ENCODE measurements at places on chromosomes 2 and 18.

DNA sequence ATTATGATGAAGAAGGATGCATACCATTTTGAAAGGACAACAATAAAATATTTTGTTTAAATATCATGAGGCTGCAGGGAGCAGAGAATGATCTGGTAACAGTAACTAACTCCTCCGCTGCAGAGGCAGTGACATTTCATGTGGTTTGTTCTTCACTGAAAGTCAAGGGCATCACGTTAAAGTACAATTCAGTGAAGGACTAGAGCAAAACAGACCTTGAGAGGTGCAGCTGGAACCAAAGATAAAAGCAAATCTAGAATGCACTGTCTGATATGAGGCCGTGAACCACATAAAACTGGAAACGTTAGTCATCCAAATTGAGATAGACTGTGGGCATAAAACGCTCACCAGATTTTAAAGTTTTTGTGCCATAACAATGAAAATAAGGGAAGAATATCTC, 522.9 kb upstream of the TNP1 start:
- DNase-seq, result no peak

DNA sequence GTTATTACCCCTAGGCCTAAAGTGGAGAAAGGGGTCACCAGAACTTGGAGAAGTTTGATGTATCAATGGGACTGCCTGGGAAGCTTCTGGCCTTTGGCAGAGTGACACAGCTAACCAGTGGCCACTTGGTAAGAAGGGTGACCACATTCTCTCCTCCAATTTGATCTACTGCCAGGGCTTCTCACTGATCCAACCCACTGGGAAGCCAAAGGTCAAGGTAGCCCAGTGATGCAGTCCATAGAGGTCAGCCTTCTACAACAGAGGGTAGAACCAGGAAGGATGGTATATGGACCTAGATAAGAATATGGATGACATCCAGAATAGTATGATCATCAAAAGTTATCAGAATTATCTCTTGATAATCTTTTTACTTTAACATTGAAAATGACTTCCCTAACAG, 493.6 kb downstream of the NYAP2 start:
- no peak for DNase-seq

DNA sequence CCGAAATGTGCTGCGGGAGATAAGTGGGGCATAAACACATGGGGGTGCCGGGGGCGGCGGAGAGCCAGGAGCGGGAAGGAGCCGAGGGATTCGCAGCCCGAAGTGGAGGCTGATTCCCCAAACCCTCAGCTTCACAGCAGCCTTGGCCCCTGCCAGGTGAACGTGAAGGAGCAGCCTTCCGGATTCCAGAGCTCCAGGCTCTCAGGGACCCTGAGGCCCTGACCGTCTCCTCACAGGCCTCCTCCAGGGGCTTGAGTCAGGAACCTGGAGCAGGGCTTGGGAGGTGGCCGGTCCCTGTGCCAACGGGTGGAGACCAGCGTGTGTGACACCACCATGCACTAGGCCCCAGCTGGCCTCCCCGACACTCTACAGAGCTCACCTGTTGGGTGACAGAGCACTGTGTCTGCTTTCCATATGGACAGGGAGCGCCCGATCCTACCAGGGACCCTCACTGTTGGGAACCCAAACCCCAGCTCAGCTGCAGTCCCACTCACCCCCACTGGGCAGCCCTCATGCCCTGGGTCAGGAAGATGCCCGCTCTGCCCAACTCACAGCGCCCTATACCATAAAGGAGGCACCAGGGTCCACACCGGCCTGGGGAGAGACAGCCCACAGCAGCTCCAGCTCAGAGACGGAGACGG, 117.6 kb upstream of the OTOS start:
- DNase-seq, result no peak

DNA sequence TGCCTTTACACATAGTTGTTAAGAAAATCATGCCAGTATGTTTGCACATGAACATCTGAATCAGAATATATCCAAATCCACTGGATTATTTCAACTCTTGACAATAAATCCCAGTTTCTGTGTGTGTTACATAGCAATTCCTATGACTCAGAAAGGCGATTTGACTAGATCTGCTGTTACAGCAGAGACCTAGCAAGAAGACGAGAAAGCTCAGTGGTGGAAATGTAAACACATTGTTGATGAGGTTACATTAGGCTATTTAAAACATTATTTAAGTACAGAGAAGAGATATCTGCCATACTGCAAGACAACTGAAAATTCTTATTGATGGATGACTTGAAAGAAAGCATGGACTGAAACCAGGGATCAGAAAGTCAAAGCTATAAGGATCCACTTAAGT, 73.0 kb upstream of the SMIM21 start:
- no peak for DNase-seq

DNA sequence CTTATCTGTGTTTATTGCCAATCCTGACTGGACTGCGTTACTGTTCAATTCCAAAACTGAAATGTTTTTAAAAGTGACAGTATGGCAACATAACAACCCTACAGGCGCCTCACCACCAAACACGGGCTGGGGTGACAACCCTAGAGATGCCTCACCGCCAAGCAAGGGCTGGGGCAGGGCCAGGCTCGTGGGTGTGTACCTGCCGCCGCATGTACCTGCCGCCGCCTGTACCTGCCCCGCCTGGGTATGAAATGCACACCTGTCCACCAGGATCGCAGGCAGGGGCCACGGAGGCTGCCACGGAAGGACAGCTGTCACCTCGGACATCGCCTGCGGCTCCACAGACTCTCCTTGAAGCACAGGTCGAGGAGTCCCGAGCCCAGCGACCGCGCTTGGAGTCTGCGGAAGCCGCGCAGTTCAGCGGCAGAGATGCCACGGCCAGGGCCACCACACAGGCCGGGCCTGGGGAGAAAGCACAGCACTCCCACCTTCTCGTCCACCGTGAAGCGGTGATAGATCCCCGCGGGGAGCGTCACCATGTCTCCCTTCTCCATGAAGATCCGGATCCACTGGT, 18.9 kb downstream of the ADI1 start:
- no peak for DNase-seq

DNA sequence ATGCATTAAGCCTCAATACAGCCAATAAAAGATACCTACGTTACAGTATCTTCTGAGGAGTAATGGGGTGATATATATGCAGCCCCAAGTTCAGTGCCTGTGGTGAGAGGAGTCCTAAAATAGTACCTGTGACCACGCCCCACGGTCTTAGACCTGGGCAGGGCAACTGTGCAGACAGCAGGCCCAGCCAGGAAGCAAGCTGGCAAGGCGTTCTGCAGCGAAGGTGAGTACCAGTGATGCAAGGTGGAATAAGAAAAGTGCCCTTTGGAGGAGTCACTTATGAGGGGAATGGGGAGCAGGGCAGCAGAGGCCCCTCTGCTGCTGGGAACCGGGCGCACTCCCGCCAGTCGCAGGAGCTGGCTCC, 12.7 kb upstream of the MAP3K2 start:
- DNase-seq, result no peak

GRCh38 chr18:68181956-68182355, 533.0 kb downstream of the TMX3 start:
- no peak for DNase-seq

DNA sequence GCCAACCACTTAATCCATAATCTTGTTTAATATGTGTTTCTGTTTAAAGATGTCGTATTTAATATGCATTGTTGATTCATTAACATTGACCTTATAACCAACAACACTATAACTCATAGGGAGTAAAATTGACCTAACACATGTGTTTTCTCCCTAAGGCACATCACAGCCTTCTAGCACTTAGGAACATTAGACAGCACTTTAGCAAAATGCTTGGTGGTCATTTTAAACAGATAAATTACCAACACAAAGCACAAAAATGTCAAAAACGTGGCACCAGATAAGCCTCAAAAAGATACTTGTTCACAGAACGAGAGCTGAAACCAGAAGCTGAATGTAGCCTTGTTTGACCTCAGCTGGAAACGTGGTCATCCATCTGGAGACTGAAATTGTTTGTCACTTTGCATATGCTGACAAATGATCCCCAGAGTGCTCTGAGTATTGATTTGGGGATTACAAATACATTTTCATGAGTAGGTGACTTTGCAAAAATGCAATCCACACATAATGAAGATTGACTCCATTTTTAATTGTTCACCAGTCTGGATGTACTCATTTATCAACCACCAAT, 139.2 kb downstream of the CCDC102B start:
- no peak for DNase-seq

DNA sequence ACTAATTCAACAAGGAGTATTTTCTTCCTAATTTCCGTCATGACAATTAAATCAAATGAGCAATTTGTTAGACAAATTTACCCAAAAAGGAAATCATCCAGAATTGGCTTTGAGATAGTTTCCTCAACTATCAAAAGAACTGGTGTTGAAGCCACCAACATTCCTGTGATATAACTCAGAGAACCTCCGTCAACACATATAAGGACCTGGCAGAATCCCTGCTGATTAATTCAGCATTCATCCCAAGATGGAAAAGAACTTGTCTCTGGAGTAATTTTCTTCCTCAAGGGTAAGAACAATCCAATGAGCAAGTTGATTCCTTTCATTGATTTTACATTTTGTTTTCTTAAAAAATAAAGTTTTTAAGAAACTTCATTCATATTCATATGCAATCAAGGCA, 62.0 kb downstream of the MBD2 start:
- no peak for DNase-seq

DNA sequence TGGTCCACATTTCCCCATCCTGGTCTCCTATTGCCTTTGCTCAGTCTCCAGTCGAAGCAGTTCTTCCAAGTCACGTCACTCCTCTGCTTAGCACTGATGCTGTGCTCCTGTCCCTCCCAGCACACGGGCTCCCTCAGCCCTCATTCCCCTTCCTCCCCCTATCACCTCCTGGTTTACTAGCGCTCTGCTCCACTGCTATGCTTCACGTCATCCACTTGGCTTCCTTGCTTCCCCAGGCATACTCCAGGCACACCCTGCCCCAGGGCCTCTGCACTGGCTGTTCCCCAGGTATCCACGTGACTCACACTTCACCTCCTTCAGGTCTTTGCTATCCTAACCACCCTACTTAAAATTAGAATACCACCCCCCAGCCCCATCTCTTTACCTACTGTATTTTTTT, 269.3 kb downstream of the GLI2 start:
- no peak for DNase-seq

- DNase-seq, result no peak
Measured at GRCh38 chr18:41977233-41977632, 22.2 kb downstream of the PIK3C3 start.

DNA sequence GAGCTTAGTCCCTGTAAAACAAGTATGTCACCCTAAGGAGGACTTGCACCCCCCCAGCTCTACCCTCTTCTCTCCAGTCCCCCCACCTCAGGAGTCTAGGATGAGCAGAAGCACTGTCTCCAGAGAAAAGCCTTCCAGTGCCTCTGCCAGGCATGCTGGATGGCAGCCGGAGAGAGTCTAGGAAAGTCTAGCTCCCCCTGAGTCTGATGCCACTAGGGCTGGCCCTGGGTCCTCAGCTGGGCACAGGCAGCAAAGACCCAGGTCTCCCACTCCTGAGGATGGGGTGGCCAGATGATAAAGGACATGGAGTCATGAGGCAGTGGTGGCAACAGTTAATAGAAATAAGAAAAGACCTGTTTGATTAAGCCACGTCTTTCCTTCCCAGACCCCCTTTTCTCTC, 225.6 kb downstream of the CYP26B1 start:
- no peak for DNase-seq

Measured in activated CD4-positive, CD25-positive, alpha-beta regulatory T cell (primary cell).